ENCODE measurements at places on chromosomes 1 and 21.
A peak's percentile ranks its signal among the peaks of the same experiment; 100 is the strongest.

DNA sequence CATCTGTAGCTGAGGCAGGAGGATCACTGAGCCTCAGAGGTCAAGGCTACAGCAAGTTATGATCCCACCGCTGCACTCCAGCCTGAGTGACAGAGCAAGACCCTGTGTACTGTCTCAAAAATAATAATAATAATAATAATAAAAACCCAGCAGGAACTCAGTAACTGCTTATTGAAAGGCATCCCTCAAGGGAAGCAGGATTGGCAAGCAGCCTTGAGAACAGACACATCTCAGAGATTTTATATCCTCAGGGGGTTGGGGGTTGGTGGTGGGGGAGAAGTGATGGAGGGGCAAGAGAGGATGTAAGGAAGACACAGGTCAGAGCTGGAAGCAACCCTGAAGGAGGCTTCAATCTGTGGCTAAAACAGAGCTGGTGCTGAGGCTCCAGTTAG, 29.6 kb downstream of the GNB1 start:
- no peak for DNase-seq

GRCh38 chr1:75796376-75797272, at the start of gene MSH4:
Gene MSH4 (plus strand): TSS chr1:75796882. CDS start chr1:75796986, 104 bp downstream.
- DNase-seq, result no peak

DNA sequence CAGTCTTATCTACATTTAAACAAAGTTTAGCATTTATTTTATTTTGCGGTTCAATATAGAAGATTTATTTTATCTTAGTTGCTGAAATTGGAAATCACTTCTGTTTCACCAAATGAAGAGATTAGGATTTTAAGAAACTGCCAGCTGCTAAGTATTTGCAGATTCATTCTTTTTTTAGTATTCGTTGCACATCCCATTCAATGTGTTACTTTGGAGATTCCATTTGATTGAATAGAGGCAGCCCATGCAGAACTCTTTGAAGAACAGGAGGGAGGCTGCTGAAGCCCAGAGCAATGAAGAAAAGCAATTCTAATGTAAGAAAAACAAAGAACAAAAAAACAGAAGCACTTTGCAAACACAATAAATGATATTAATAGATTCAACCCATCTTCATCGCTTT, 38.6 kb upstream of the IL12RB2 start:
- no peak for DNase-seq

- DNase-seq, result no peak
Measured at GRCh38 chr21:35585878-35586277, 474.4 kb downstream of the SETD4 start.

- no peak for DNase-seq
Measured at GRCh38 chr21:28767523-28767922, 225.2 kb downstream of the LTN1 start.

DNA sequence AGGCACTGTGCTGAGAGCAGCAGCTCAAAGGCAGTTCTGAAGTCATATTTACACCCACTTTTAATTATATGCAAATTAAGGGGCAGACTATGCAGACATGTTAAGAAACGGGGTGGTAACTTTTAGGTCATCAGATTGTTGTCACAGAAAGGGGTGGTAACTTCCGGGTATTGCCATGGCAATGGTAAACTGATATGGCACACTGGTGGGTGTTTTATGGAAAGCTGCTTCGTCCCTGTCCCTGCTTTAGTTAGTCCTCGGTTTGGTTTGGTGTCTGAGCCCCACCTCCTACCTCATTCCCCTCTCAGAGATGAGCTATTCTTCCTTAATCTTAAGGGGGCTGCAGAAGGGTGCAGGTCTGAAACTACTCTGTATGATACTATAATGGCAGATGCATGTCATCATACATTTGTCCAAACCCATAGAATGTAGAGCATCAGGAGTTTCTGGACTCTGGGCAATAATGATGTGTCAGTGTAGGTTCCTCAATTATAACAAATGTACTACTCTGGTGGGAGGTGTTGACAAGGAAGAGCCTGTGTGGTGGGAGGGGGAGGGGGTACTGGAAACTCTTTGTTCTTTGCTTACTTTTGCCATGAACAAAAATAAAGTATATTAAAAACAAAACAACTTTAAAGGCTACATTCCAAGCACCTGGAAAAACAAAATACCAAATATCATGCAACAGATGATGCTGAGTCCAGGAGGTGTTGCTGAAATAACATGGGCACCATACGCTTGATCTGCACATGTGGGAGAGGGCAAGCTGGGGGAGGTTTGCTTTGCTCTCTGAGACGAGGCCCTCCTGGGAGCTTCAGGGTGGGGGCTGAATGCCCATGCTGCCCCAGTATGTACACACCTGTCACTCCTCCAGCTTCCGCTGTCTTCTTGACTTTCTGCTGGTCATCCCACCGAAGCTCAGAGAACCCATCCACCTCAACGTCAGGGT, 6.3 kb downstream of the PARP1 start:
- no peak for DNase-seq

- no peak for DNase-seq
Measured at GRCh38 chr1:165389609-165390008, 33.1 kb upstream of the LMX1A start.

DNA sequence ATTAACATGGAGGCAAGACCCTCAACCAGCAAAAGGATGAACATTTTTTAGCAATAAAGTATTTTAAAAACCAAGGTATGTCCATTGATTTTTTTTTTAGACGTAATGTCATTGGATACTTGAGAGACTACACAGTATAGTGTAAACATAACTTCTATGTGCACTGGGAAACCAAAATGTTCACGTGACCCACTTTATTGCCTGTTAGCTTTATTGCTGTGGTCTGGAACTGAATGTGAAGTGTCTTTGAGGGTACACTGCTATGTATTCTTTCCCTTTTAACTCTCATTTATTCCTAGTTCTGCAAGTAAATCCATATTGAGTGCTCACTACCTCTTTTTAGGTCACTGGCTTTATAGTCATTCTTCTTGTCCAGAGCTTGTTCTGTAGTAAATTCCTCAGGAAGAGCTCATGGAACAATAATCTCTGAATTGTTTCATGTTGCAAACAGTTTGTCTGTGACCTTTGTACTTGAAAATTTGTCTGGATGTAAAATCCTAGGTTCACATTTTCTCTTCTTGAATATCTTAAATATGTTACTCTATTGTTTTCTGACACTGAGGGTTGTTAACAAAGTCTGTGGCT, 20.6 kb downstream of the ABCD3 start:
- no peak for DNase-seq

DNA sequence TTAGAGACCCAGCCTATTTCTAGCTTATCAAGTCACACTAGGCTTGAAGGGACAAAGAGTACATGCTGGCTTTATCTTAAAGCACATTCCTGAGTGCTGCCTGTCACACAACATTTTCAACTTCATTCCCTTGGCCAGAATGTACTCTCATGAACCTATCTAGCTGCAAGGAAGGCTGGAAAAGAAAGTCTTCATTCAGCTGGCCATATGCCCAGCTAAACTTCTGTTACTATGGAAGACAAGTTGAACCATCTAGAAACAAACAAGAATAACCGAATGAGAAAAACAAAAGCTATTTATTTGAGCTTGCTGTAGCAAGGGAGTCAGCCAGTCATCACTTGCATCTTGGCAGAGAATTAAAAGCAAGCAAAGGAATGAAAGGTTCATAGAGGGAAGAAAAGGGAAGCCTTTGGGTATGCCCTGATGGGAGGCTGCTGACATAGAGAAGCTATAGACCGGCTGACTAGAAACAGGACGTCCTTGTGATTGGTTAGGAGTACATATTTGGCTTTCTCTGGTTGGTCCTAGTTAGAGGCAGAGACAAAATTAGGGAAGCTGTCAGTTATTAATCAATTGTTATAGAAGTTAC, 108.4 kb downstream of the NEK7 start:
- no peak for DNase-seq

DNA sequence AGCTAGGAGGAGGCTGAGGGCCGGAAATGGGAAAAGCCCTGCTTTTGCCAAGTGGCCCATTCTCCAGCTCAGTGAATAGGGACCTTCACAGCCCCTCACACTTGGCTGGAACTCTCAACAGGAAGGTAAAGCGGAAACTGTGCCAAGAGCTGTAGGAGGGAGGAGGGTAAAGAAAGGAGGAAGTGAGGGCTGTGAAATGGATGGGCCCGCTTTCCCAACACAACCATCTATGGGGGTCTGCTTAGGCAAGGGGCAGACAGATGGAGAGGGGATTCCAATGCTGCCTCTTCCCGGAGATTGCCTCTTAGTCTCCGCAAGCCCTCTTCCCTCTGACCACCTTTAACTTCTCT, 5.2 kb downstream of the INKA2 start:
- DNase-seq, result no peak

DNA sequence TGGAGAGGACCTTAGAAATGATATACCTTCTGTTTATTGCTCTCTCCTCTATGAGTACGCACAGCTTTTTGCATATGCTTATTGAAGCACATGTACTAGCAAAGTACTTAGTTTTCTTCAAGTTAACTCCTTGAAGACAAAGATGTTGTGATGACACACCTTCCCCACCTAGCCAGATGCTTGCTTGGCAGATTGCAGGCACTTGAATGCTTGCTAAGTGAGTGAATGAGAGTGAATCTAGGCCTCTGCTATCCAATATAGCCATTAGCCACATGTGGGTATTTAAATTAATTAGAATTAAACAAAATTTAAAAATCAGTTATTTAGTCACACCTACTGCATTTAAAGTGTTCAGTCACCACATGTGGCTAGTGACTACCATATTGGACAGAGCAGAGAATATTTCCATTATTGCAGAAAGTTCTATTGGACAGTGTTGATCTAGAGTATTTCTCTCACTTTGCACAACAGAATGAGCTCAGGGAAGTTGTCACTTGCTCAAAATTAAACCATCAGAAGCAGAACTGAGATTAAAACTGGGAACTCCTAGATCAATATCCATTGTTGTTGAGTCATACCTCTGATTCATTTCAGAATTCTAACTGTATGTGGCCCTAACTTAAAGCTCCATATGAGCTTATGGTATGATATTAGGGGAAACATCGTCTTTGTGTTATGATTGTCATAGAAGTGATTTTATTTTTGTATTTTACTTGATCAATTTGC, 8.6 kb upstream of the EEIG2 start:
- DNase-seq, result no peak

DNA sequence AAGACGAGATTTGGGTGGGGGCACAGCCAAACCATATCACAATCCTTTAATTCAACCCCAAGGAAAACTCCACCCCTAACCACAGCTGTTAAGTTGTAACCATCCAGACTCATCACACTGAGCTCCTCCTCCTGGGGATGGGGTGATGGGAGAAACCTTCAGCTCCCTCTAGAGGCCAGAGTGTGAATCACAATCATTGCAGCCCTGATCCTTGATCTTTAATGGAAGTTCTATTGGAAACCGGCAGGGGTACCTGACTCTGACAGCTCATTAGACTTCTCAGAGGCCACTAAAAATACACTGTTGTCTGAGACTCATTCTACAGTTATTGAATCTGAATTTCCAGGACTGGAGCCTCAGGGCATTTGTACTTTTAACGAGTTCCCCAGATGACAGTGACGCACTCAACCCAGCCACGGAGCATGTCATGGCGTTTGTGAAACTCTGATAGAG, 127.2 kb downstream of the IGSF21 start:
- peak; percentile 40 for DNase-seq

GRCh38 chr1:56125316-56125715, 454.0 kb downstream of the PLPP3 start:
- no peak for DNase-seq

- no peak for DNase-seq
Measured at GRCh38 chr1:93056214-93056613, 22.9 kb upstream of the MTF2 start.

DNA sequence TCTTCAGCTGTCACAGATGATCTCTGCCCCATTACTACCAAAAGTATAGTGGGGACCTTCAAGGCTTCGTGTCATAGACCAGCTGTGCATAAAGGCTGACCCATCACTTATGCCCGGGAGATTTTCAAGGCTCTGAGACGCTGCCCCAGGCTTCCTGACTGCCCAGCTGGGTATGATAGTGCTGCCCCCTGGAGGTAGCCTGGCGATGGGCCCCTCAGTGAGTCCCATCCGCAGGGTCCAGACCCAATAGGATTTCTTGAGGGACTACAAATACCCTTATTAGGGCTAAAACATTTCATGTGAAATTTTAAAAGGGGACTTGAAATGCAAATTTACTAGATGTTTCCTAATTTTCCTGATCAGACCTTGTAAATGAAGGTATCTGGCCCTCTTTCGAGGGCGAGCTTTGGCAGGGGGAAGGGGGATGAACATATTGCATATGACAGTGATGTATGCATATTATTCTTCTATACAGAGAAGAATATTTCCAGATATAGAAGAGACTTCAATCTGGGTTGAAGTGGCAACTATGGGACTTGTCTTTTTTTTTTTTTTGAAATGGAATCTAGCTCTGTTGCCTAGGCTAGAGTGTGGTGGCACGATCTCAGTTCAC, 11.7 kb upstream of the FCMR start:
- DNase-seq, result peak; percentile 69

DNA sequence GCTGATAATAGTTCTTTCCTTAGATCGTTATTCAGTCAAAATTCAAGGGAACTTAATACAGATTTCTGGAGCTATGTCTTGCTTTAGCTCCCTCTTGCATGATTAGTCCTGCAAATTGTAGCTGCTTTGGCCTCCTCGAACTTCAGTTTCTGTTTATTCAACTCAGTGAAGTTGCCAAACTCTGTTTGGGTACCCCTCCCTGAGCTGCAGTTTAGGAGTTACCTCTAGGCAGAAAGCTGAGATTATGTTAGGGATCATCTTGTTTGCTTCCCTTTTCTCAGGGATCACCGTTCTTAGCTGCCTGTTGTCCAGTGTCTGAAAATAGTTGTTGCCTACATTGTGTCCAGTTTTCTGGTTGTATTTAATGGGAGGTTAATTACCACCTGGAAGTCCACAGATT, 43.5 kb downstream of the SNX27 start:
- DNase-seq, result no peak

GRCh38 chr1:209774592-209774991, 9.8 kb downstream of the C1orf74 start:
- no peak for DNase-seq

DNA sequence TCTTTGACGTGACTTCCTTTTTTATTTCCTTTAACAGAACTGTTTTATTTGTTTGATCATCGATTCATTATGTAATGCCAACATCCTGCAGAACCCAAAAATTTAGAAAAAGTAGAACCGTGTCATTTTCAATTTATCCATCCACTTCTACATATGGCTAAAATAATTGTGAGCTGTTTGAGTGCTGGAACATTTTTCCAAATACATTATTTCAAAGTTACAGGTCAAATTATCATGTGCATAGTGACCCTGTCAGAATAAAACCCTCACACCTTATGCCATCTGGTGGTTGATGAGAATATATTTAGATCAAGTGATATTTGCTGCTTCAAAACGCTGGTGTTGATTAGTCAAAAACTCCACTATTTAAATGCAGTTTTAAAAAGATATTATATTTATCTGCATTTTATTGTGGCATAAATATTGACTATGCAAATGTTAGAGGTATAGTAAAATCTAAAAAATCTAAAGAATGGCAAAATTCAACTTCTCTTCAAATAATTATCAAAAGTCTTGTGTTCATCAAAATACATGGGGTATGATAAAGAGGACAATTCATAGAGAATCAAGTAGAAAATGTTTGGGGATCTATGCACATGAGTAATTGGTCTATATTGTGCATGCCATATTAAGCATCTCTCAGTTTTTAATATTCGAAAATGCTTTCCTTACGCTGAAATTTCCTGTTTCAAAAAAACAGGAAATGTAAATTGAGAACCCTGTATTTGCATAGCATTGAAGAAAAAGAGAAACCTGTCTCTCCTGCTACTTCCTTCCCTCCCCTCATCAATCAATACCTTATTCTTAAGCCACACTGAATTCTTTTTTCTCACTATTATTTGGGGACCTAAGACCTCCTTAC, 39.7 kb downstream of the UBE2U start:
- no peak for DNase-seq

All from transverse colon (tissue), 4 donors.